ENCODE measurements at places on chromosomes 2 and 18. TPM values are rescaled to one million over a fixed set of nuclear protein-coding genes. Genes with fewer than 3 reads are reported as not detected.

Gene TOGARAM2
- polyA plus RNA-seq, result not detected

Gene PTPRN
- polyA plus RNA-seq, result not detected

Gene GRP
- 0.93 TPM for polyA plus RNA-seq

Gene FSIP2
- polyA plus RNA-seq, result 2.5 TPM

Gene HOXD9
- polyA plus RNA-seq, result 1.8 TPM

Gene OTOS
- polyA plus RNA-seq, result not detected

All from sigmoid colon (tissue), 7 donors.